Glutamatergic neuron (in vitro differentiated cells): ENCODE measurements at places on chromosomes 4 and X. TPM values are rescaled to one million over a fixed set of nuclear protein-coding genes. Genes with fewer than 3 reads are reported as not detected.

DNA sequence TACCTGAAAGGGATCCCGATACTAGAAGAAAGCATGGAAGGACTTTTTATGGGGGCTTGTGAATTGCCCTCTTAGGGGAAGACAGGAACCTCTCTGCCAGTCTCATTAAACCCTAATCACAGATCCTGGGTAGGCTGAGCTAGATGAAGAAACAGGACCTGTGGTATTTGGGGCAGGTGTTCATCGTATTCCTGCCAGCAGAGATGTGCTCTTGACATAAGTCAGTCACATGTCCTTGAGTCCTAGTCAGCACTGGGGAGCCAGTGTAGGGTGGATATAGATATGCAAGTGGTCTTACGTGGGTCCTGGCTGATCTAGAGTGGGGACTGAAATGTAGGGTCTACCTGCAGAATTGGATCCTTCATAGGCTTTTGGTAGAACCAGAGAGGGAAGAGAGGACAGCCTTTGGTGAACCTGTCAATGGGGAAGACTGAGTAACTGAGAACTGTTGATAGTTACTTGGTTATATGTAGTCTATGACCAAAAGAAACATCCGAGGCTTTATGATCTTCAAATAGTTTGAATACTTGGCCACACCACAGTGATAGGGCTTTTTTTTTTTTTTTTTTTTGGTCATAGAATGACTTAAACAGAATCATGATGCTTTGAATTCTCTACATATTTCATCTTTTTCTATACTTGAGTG, 63.5 kb upstream of the WDR1 start:
- no peak for DNase-seq

- no peak for DNase-seq
These were observed 38.3 kb upstream of the MAPK10 start for GRCh38 chr4:86398187-86398586.

DNA sequence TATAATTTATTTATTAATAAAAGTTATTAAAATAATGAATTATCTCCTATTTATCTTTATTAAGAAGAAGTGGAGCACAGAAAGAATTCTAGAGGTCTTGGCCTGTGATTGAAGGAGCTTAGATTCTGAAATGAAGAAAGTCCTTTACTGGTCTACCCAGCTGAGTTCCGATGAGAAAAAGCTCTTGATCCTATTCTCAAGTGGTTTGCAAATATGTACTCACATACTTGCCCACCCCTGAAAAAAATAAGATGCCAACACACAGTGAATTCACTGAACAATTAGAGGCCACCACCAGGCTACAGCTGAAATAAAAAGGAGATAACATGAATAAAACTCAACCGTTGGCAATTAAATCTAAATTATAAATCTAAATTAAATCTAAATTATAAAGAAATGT, 253.4 kb downstream of the MAPK10 start:
- DNase-seq: no peak

GRCh38 chr4:77586951-77587383, 18.7 kb upstream of the CXCL13 start:
- no peak for DNase-seq

GRCh38 chrX:16993791-16994318, 47.4 kb downstream of the REPS2 start:
- DNase-seq: no peak

- DNase-seq: no peak
These were observed 12.4 kb downstream of the PLP1 start for GRCh38 chrX:103789004-103789403.

DNA sequence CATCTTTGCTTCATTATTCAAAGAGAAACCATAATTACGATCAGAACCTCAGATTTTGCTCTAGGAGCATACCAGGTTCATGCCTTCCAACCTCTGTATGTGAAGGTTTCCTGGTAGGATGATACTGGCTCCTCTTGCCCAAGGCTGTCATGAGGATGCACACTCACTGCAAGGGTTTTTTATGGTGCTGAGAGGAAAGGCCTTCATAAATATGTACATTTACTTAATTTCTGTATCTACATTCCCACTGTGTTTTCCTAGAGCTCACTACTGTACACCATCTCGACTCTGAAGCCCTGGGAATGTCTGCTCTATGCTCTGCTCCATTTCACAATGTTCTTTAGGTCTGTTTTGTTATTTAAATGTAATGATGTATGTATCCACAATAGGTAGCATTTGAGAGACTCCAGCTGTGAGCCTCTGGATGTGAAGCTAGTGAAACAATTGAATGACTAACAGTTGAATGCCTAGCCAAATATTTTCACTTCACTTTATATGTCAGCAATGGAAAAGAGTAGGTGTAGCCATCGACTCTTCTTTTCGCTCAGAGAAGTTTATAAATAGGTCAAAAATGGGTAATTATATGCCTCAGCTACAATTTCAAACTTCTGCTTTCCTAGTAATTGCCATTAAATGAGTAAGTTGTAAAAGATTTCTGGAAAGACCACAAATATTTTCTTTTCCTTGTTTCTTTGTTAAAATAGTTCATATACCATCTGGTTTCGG, 228.0 kb downstream of the PALLD start:
- DNase-seq: no peak

DNA sequence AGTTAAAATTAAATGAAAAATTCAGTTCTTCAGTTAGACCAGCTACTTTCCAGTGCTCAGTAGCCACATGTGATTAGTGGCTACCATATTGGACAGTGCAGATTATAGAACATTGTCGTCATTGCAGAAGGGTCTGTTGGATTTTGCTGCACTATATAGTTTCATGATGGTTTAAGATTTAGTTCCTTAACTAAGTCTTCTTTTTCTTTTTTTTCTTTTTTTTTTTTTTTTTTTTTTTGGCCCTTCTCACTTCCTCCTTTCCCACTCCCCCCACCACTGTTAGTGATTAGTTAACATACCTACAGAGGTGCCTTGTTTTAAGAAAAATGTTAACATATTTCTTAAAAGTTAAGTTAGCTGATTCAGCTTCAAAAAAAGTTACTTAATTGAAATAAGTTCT, 9.0 kb downstream of the RAB9A start:
- DNase-seq: no peak

GRCh38 chrX:40265936-40266335, 168.2 kb upstream of the BCOR start:
- DNase-seq: no peak

- DNase-seq: no peak
These were observed 282.7 kb downstream of the PTTG2 start for GRCh38 chr4:38242822-38243387.

DNA sequence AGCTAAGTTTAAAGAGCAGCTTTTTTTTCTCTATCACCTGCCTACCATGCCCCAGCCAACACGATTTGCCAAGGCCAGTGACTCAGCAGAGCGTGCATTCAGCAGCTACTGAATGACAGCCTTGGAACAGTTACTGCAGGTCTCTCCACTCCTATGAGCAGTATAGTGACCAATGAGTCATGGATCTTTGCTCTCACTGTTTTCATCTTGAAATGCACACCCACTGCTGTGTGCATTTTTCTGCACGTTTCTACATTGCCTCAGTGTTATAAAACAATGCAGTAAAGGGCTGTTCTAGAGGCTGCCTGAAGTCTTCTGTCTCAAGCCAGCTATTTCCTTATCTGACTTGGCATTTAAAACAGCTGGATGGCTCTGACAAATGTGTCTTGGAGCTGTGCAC, 66.0 kb upstream of the C4orf54 start:
- DNase-seq: no peak

DNA sequence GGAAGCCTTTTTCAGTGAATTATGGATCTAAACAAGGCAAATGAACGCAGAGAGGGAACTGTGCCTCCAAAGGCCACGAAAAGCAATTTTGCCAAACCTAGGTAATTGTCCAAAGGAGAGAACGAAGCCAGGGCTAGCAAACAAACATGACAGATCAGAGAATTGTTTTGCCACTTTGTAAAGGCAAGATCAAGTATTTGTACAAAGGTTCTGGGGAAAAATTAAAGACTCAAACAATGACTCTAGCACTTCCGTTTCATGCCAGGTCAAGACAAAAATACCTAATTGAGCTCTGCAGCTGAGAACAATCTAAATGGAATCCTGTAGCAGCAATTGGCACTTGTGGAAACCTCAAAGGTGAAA, 8.5 kb downstream of the RBM47 start:
- DNase-seq: no peak

GRCh38 chr4:1367936-1368289, 20.9 kb downstream of the UVSSA start:
- no peak for DNase-seq

DNA sequence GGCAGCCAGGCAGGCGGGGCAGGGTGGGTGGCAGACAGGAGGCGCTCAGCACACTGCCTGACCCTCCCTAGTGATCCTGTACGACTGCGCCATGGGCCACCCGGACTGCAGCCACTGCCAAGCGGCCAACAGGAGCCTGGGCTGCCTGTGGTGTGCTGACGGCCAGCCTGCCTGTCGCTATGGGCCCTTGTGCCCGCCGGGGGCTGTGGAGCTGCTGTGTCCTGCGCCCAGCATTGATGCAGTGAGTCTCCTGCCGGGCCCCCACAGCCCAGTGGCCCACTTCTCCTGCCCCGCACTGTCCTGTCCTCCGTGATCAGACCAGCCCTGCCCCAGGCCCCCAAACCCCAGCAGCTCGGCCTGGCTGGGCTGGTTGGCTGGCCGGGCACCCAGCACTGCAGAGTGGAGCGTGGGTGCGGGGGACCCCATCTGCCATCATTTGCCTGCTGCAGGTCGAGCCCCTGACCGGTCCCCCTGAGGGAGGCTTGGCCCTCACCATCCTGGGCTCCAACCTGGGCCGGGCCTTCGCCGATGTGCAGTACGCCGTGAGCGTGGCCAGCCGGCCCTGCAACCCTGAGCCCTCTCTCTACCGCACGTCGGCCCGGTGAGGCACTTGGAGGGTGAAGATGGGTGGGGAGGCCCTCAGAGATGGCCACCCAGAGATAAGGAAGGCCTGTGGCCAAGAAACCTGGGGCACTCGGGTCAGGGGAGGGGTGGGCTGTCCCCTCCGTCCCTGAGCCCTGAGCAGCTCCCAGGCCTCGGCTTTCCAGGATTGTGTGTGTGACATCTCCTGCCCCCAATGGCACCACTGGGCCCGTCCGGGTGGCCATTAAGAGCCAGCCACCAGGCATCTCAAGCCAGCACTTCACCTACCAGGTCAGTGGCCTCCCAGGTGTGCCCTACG, 7.6 kb downstream of the PLXNB3 start:
- DNase-seq: peak; percentile 11

DNA sequence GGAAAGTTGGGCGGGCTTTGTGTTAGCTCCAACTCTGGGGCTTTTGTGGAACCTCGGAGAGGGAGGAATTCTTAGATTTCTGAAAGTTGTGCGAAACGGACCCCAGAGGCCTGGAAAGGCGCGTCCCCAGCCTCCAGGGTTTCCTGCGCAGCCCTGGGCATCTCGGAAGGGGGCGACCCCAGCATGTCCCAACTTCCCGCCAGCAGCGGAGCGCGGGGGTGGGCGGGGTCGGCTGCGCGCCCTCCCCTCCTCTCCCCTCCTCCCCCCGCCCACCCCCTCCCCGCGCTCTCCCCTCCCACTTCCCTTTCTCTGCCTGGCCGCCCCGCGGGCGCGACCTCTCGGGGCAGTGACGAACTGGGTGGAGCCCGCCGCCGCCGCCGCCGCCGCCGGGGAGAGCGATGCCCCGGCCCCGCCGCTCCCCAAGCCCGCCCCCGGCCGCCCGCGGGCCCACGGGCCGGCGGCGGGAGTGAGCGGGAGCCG, 16.8 kb downstream of the PTTG2 start:
- peak; percentile 81 for DNase-seq

DNA sequence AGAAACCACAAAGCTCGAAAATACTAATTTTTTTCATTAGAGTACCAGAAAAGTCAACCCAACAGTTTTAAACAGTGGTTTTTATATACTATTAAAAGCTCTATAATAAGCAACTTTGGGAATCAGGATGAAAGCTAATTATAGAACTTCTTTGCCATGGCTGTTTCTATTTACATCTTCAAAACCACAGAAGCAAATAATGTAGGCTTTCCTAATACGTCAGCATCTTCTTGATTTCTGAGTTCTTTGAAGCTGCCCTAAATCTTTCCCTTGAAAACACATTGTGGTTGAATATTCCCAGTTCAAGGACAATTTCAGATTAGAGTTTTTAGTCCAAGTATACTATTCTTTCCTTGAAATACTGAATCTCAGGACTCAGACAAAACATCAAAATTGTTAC, 460.2 kb upstream of the FAT1 start:
- DNase-seq: no peak

DNA sequence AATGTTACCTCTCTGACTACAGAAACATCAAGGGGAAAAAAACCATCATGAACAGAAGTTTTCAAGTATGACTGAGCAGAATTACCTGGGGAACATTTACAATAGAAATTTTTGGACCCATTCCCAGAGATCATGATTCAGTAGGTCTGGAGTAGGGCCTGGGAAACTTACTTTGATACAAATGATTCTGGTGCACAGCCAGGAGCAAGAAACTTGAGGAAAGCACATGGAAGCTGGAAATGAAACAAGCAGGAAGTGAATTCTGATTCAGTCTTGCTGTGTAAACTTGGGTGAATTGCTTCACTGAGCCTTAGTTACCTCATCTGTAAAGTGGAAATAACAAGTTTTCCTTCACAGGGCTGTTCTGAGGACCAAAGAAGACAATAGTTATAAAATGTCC, 192.5 kb upstream of the TAPT1 start:
- DNase-seq: no peak

DNA sequence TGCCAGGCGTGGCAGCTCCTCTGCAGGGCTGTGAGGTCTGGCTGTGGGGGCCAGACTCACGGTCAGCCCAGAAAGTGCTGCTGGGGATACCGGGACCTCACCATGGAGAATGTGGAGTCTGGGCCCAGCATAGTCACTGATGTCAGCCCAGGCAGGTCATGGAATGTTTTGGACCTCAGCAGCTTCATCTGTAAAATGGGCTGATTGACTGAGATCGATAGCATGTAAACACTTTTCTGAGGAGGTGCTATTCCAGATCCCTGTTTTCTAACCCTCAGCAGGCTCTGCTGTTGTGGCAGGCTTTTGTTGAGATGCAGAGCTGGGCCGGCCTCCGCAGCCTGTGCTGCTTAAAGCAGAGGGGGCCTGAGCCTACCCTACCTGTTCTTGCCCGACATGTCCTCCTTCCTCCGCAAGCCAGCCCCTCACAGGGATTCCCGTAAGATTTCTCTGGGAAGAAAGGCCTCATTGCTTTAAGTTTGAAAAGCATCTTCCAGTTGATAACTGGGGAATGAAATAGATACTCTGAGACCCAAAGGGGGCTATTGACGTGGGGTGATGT, 38.3 kb upstream of the HGFAC start:
- DNase-seq: no peak

DNA sequence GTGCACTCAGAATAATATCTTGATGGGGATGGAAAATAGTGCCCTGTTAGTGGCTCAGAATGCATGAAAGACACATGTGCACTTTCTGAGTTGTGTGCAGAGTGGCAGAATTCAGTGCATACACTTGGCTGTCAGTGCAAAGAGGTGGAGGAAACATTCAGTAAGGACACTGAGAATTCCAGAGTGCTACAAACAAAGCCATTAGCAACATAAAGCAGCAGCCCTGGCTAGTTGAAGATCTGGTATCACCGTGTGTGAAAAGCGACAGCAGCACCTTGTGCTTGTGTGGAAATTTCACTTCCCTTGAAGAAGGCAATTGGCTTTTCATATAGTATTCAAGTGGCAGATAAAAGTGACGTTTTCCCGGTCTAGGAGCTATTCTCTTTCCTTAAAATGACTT, 810.4 kb downstream of the TRIML1 start:
- no peak for DNase-seq

IGFBP7 gene
- total RNA-seq: not detected

NMU gene
- total RNA-seq: 9.4 TPM

ZFP92 gene
- total RNA-seq: 0.07 TPM

AFP gene
- not detected for total RNA-seq

CDKL5 gene
- total RNA-seq: 53.5 TPM
